Muscle of leg (tissue), 16 donors: ENCODE measurements at places on chromosomes 11 and 22. TPM values are rescaled to one million over a fixed set of nuclear protein-coding genes. Genes with fewer than 3 reads are reported as not detected.

DNA sequence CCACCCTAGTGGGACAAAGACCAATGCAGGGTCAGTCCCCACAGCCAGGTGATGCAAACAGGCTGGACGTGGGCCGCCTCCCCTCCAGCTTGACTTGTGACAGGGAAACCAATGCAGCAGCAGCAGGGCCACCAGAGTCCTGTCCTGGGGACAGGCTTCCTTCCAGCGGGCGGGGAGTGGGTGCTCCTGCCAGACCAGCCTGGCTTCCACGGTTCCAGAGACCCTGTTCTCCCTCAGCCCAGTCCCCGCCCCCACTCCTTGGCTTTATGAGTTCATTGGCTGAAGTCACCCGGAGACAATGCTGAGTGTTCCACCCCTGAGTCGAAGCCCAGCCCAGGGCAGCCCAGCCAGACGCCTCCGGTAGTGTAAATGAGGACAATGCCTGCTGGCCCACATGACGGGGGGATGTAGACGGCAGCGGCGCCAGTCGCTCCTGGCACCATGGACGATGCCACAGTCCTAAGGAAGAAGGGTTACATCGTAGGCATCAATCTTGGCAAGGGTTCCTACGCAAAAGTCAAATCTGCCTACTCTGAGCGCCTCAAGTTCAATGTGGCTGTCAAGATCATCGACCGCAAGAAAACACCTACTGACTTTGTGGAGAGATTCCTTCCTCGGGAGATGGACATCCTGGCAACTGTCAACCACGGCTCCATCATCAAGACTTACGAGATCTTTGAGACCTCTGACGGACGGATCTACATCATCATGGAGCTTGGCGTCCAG lies at the start of gene TSSK2:
TSSK2 (plus strand) TSS at position 350 of the 726 bp plus-strand sequence; CDS start at position 442, 92 bp downstream.
- DNase-seq, result no peak

DNA sequence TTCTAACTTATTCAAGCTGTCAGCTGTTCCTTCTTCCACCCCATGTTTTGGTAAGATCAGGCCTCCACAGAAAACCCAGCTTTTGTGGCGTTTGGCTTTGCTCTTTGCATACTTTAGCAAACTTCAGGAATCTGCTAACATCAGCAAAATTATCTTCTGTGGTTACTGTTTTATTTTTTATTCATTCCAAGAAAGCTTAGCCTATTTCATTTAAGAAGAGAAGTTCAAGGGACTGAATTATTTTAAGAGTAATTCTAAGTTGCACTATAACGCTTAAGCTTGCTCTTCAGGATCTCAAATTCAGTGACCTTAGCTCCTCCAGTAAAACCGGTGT lies 1.1 kb downstream of the JHY start:
- no peak for DNase-seq

DNA sequence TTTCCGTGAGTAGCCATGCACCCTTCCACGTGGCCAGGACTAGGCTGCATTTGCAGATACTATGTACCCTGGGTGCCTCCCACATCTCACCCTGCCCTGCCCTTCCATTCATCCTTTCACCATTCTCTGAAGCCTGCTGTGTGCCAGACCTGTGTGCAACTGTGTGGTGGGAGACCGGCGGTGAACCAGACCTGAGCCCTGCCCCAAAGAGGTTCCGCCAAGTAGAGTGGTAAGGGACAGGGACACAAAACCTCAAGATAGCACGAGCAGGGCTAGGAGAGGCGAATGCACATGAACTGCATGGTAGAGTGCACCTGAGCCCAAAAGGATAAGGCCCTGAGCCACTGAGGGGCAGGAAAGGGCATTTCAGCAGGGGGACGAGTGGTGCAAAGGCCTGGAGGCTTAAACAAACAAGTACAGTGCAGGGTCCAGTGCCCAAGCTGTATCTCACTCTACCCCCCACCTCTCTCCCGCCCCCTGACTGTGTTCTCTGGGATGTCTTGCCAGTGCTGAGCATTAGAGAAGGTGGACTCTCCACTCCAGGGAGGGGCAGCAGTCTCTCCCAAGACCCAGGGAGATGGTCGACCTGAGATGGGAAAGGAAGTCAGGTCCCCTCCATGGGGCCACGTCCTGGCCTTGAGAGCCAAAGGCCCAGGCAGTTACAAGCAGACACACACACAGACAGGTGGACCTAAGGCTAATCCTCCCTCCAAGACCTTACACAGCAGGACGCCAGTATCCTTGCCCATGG lies 14.1 kb upstream of the ARAP1 start:
- no peak for DNase-seq

DNA sequence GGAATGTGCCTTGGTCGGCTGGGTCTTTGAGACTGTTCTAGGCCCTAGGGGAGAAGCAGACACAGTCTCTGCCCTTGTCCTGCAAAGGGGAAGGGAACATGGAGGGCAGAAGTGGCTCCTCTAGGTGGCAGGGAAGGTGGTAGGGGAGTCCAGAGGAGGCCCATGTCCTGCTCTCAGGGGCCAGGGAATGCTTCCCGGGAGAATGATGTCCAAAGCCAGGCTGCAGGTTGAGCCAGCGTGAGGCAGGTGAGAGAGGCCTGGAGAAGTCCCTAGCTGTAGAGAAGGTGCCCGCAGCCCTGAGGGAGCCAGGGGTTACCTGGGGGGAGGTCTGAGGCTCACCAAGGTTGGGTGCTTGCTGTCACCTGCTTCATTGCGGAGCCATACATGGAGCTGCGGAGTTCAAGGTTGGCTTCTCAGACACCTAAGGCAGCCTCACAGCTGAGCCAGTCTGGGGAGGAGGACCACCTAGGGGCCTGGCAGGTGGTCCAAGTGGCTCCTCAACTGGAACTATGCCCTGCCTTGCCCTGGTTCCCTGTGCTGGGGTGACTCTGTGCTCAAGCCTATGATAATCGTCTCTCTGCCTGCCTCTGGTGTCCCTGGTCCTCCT lies 46.1 kb downstream of the SMIM38 start:
- no peak for DNase-seq

- DNase-seq, result no peak
Observed at GRCh38 chr11:69359735-69360480, 66.0 kb downstream of the MYEOV start.

GRCh38 chr11:115612046-115612730 lies 108.0 kb upstream of the CADM1 start:
- peak; percentile 41 for DNase-seq

GRCh38 chr11:73034331-73034730 lies 107.8 kb downstream of the FCHSD2 start:
- no peak for DNase-seq

GRCh38 chr11:69499186-69499917 lies 17.9 kb downstream of the LINC01488 start:
- no peak for DNase-seq

DNA sequence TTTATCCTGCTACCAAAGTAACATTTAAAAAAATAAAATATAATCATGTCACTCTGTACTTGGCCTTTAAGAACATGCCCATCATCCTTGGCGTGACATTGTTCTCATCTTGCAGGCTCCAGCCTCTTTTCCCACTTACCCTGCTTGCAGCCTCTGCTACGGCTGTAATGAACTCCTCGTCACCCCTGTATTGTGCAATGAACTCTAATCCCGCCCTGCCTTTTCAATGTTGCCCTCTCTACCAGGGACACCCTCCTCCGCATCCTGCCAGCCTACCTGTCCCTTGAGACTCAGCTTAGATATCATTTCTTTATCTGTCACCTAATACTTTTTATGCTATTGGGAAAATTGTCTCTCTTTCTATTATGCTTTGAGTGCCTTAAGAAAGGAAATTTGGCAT lies 12.6 kb upstream of the MMP20 start:
- DNase-seq, result no peak

Gene C11orf21
- 4.1 TPM for polyA plus RNA-seq

Gene LMF2
- polyA plus RNA-seq, result 47.6 TPM

Gene USP2
- 37.8 TPM for polyA plus RNA-seq
